ENCODE measurements at places on chromosomes 3 and 15. TPM values are rescaled to one million over a fixed set of nuclear protein-coding genes. Genes with fewer than 3 reads are reported as not detected.

DNA sequence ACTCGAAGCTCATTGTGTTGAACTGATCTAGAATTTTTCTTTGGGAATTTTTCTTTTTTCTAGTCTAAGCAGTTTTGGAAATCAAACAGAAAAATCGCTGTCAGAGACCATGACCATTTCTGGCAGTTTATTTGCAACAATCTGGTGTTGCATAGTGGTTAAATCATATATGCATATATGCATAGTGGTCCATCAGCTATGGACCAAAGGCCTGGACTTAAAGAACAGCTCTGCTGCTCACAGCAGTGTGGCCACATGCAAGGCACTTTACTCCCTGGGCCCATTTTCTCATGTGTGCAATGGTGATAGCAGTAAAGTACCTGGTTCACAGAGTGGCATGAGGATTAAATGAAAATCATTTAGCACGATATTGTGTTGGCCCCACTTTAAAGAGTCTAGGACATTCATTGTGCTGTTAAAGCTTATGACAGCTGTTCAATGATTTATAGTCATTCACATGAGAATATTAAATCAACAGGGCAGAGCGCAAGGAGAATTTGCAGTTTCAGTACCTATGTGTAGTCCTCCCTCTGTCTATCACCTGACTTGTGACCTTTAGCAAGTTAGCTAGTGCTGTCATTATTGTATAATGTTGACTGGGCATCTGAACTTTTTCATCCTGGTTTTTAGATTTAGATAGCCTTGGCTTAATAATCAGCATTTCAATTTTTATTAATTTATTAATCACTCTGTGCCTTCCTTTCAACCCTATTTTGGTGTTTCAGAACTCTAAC is 46.4 kb downstream of the BLM start:
- DNase-seq: no peak

- DNase-seq: peak; percentile 66
These were observed 472 bp downstream of the BSN start for GRCh38 chr3:49554633-49555265.

DNA sequence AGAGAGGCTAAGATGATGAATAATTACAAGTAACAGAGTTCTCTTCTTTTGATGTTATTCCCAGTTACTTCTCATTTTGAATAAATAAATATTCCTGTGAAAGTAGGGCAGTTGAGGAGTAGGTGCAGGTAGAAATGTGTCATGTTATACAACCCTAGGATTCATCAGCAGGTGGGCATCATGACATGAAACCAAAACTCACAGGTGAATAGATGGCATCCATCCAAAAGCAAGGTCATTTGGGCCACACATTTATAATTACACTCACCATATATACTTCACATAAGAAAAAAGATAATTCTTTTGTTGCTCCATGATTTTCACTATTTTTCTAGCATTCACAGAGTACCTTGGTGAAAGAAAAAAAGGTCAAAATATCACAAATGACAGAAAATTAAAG is 273.6 kb downstream of the ZBBX start:
- DNase-seq: no peak

DNA sequence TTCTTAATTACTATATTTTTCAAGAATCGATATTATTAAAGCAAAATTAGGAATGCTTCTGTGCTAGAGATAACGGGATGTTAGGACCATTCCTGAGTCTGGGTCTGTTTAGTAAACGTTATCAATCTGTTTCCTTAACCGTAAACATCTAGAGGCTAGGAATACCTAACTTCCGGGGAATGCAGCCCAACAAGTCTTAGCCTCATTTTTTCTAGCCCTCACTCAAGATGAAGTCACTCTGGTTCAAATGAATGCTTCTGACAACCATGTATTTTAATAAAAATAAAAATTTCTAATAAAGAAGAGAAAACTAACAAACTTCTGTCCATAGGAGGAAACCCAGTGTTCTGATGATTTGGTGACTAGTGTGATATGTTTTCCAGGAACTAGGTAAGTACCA is 11.1 kb upstream of the SELENOK start:
- no peak for DNase-seq

DNA sequence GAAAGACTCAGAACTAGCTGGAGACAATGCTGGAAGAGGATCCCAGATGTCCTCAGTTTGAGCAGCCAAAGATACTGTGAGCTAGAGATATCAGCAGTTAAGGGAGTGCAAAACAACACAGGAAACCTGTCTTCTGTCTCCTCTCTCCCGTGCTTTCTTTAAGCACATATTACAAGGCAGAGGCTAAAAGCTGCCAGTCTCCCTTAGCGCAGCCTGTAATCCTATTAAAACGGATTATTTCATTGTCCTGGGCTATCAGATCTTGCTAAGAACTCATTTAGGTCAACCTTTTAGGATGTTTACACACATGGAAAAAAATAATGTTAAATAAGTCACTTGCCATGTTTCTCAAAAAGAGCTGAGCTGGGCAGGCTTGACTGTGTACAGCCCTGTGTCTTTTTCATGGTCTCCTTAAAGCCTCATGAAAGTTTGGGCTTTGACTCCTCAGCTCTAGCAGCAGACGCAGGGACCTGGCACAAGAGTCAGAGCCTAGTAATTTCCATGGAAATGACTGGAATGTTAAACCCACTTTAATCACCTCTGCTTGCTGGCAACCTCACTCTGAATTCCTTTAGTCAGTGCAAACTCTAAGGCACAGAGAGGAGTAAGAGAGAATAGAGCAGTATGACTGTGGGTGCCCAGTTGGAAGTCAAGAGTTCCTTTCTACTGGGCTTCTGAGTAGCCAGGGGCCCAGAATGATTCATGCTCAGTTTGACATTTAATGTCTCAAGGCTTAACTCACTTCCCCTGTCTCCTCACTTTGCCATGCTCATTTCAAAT is 491.9 kb downstream of the NTRK3 start:
- DNase-seq: no peak

DNA sequence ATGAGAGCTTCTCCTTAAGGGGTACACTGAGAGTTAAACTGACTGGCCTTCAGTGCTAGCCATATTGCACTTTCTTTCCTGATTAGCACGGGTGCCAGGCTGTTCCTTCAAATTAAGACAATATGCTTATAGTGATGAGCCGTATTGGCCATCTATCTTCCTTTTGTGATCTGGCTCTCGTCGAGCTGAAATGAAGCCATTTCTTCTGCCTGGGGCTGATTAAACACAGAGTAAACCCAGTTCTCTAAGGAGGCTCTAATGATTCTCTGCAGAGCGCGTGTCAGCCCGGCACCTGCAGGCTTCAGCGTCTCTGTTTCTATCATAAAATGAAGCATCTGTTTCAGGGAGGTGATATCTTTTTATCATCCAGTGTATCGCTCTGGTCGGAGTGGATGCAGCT is 107.5 kb upstream of the NR2F2 start:
- no peak for DNase-seq

GRCh38 chr15:38859574-38859973 is 295.0 kb upstream of the RASGRP1 start:
- DNase-seq: no peak

- no peak for DNase-seq
These were observed 574.0 kb downstream of the NAALADL2 start for GRCh38 chr3:175433026-175433674.

Gene RFC4
- total RNA-seq: 89.3 TPM

Gene CCR9
- 0.28 TPM for total RNA-seq

Gene CHST2
- 1.4 TPM for total RNA-seq

Gene ISL2
- total RNA-seq: 3.7 TPM

Gene DIPK2A
- 21.4 TPM for total RNA-seq

Gene GNAT1
- not detected for total RNA-seq

Gene ASTE1
- total RNA-seq: 12.8 TPM

Gene CHCHD4
- 11.5 TPM for total RNA-seq

Gene QRICH1
- 136 TPM for total RNA-seq
